ENCODE measurements at places on chromosomes 4 and X. TPM values are rescaled to one million over a fixed set of nuclear protein-coding genes. Genes with fewer than 3 reads are reported as not detected.

Gene DOK7
- total RNA-seq: 1.2 TPM

Gene HERC5
- total RNA-seq: 1.4 TPM

Gene VEGFD
- not detected for total RNA-seq

Gene HADH
- total RNA-seq: 12.5 TPM

Gene NRK
- not detected for total RNA-seq

Gene STBD1
- total RNA-seq: 1.9 TPM

Gene PLXNB3
- 33.5 TPM for total RNA-seq

Gene SPANXD
- 7.1 TPM for total RNA-seq

Gene PDS5A
- 49.5 TPM for total RNA-seq

Gene FIP1L1
- total RNA-seq: 101 TPM

Gene WDFY3
- 22.4 TPM for total RNA-seq

Gene SHROOM4
- total RNA-seq: 6.7 TPM

Gene COL25A1
- total RNA-seq: not detected

Gene TMPRSS11D
- total RNA-seq: 0.05 TPM

Gene LIN54
- total RNA-seq: 12.0 TPM

Gene NDST3
- total RNA-seq: 0.23 TPM

Gene HPGDS
- not detected for total RNA-seq

Gene RAB33A
- total RNA-seq: not detected

Gene TET2
- total RNA-seq: 9.2 TPM

Gene CXCL1
- 32.4 TPM for total RNA-seq

Gene SSX4B
- 0.53 TPM for total RNA-seq

Gene FSTL5
- total RNA-seq: 0.41 TPM

Gene PGAM4
- total RNA-seq: not detected

Gene TMSB15A
- 0.68 TPM for total RNA-seq

Gene S100G
- total RNA-seq: not detected

Gene SORCS2
- 0.77 TPM for total RNA-seq

Gene TMEM31
- not detected for total RNA-seq

Gene ERVMER34-1
- total RNA-seq: 0.30 TPM

Gene SRPK3
- total RNA-seq: 2.0 TPM

Gene TMEM35A
- total RNA-seq: not detected

Gene RAB9B
- 0.34 TPM for total RNA-seq

Gene C4orf51
- total RNA-seq: not detected

Gene FGFR3
- 3.1 TPM for total RNA-seq
